ENCODE measurements at places on chromosomes 16 and 17. TPM values are rescaled to one million over a fixed set of nuclear protein-coding genes. Genes with fewer than 3 reads are reported as not detected.

Gene CYGB
- not detected for total RNA-seq

Gene LAT
- not detected for total RNA-seq

Gene TADA2A
- 14.6 TPM for total RNA-seq

Gene ACSF2
- total RNA-seq: 29.1 TPM

Gene RNF43
- total RNA-seq: not detected

Gene RCVRN
- not detected for total RNA-seq

Gene ETV4
- 4.2 TPM for total RNA-seq

Gene TNFRSF17
- total RNA-seq: 0.52 TPM

Gene VMO1
- 0.34 TPM for total RNA-seq

Gene ZNF232
- 7.1 TPM for total RNA-seq

Gene ITGA2B
- 0.25 TPM for total RNA-seq

Gene SYNGR2
- total RNA-seq: 34.6 TPM

Gene PAM16
- 38.6 TPM for total RNA-seq

Gene PPY
- total RNA-seq: not detected

Gene NTN3
- 0.44 TPM for total RNA-seq

Gene TEX19
- total RNA-seq: not detected

Gene TEX14
- not detected for total RNA-seq

Gene TBC1D3C
- total RNA-seq: 1.1 TPM

Gene SLC6A4
- total RNA-seq: under 0.01 TPM
